ENCODE measurements at places on chromosomes 11 and 22.

- no peak for DNase-seq
These were observed 2.4 kb upstream of the CTSD start for GRCh38 chr11:1765871-1766718.

DNA sequence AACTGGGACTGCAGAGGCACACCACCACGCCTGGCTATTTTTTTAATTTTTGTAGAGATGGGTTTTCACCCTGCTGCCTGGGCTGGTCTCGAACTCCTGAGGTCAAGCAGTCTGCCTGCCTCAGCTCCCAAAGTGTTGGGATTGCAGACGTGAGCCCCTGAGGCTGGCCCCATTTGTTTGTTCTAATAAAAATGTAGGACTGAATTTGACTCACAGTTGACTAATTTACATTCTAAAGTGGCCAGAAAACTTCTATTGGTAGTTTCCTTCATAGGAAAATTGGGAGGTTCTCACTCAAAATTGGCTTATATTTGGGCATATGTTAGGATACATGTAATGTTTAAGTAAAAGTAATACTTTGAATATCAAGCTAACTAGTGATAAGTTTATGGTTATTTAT, 35.0 kb downstream of the PPFIA1 start:
- no peak for DNase-seq

DNA sequence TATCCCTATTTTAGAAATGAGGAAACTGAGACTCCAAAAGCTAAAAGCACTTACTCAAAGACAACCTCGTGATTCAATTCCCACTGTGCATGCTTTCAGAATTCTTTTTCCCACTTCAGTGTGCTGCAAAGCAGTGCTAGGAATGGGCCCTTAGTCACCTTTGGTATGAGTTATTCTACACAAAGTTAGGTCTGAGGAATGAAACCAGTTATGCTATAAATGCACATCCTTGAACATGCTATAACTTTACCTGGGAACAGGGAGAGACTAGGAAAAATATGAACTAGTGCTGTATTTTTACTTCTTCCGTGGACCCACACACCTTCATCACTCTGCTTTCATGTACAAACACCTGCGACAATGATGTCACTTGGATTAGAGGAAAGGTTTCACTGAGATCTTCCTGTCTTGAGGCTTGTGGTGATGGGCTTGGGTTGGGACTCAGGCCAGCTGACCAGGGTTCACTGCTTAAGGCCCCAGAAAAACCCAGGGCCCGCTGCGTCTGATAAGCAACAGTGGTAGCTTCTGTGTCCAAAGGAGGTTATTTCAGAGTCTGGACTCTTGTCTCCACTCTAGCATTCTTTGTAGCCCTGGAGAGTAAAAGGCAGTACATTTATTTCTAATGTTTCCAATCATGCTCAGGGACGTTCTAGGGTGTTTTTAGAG, 81.6 kb downstream of the ZC3H12C start:
- DNase-seq, result no peak

DNA sequence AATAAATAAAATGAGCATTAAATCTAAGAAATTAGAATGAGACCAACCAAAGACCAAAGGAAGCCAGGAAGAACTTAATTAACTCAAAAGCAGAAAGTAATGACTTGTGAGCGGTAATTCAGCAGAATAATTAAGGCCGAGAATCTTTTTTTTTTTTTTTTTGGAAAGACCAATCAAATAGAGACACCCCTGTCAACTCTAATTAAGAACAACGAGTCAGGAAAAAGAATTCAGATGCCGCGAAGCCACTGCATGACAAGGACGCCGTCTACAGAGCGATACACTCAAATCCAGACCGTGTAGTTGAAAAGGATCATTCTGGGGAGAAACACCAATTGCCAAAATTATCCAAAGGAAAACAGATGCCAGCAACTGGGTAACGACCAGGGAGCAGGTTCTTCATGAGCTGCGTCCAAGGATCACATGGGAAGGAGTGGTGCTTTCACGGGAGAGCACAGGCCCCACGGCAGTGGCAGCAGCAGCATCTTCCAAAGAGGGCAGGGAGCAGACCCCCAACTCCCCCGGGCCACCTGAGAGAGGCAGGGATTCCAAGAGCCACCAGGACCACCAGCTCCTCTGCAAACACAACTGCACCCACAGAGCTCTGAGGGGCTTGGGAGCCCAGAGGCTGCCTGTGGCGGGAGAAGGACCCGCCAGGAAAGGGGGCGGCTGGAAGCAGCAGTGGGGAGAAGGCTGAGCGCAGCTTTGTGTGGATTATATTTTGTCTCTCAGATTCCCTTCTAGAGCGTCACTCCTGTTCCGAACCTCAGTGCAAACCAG, 469.8 kb downstream of the BRD1 start:
- DNase-seq, result no peak

DNA sequence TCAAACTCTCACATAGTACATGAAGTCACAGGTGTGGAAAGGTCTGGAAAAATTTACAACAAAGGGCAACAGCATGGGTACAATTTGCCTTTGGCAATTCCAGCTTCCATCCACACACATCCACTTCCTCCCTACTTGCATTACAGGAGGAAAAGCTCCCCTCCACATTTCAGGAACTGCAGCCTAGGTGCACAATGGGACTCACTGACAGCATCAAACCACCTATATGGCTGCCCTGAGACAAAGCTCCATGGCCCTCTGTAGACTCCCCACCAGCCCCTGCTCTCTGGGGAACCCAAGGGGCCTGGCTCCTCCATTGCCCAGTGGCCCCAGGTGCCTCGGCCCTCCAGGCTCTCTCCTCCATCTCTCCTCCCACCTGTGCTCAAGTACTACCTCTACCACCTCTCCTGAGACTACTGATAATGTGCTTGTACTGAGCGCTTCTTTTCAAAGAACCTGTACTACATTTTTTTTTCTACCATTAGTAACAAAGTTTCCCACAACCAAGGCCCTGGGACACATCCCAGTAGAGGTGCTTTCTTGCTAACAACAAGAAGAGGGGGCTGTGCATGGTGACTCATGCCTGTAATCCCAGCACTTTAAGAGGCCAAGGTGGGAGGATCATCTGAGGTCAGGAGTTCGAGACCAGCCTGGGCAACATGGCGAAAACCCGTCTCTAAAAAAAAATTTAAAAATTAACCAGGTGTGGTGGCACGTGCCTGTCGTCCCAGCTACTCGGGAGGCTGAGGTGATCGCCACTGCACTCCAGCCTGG, 4.9 kb downstream of the YPEL1 start:
- DNase-seq, result no peak

GRCh38 chr11:121681550-121682268, 228.9 kb upstream of the SORL1-AS1 start:
- DNase-seq, result no peak

DNA sequence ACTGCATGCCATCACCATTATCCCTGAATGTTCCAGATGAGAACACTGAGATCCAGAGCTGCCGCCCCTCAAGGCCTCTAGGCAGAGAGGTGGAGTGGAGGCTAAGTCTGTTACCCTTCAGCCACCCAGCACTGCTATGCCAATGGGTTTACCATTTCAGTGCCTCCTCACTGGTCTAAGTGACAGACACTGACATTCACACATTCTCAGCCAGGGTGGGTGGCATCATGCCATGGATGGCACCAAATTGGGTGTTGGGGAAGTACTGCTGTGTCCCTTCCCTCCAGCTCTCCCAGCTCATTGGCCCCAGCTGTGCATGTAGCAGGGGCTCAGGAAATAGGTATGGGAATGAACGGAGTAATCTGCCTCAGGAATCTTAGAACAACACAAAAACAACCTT, 96.8 kb upstream of the PLET1 start:
- DNase-seq, result no peak

DNA sequence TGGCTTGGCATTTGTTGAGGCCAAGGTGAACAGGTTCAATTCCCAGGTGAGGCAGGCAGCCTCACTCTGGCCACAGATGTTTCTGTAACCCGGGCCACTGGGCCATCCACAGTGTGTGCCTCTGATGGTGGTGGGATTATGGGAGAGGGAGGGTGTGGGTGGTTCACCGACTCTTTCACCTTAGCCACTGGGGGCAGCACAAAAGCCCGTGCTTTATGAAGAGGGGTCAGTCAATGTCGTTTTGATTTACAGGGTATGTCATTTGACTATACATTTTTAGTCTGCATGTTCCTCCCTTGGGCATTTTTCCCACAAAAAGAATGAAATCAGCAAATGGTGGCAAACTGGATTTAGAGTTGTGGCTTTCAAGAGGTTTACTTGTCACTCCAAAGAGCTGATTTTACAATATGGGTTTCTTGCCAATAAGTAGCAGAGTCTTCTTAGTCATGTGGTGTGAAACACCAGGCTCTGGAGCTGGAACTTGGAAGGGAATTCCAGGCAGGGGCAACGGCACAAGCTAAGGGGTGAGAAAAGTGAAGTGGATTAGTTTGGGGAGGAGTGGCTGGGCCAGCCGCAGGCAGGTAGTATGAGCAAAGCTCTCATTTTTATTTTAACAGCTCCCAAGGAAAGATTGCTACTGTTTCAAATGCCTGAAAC, 217.8 kb upstream of the ZBED5 start:
- no peak for DNase-seq
